ENCODE measurements at places on chromosomes 6 and 20.

- DNase-seq: no peak
Measured at GRCh38 chr20:1856424-1856823, 38.8 kb upstream of the SIRPA start.

DNA sequence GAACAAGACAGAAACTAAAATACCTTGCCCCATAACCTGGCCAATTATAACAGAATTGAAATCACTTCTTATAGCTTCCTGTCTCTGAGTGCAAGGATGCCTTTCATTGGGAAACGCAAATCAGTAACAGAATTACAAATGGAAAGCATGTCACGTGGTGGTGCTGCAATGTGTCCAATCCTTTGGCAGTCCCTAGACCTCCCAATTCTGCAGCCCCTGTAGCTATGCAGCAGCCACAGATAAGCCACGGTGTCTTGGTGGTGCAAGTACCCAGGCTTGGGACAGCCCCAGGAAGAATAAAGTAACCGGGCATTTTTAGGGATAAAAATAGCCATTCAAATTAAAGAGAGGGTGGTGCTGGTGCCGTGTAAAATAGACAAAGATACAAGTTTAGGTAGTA, 134.6 kb upstream of the CCN2 start:
- DNase-seq: no peak

DNA sequence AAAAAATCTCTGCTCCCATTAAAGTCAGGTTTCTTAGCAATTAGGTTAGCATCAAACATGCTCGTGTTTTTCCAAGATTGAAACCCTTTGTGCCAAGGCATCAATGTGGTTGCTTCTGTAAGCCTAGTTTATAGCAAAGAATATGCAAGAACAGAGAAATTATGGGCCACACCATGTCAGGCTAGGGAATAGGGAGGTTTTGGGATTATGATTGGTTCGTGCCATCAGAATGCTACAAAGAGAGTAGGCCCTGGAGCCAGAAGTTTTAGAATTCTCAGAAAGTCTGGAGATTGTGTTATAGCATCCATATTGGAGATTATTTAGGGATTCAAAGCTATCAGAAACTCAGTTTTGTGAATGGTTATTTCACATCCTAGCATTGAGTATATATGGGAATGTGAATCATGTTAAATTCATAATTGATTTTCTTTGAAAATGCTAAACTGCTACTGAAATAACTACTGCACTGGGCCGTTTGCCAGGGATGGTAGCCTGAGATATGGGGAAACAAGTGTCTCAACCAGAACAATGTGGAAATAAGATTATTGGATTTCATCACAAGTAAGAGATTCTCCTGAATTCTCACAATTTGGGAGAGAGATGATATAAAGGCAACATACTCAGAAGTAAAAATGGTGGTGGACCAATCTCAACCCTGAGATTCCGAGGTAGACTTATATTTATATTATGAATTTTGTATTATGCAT, 45.3 kb downstream of the ZNF292 start:
- no peak for DNase-seq

- no peak for DNase-seq
Measured at GRCh38 chr20:53071833-53072232, 99.7 kb downstream of the TSHZ2 start.

- no peak for DNase-seq
Measured at GRCh38 chr20:9573335-9574151, 59.2 kb downstream of the LAMP5 start.

- no peak for DNase-seq
Measured at GRCh38 chr6:56444855-56445254, 197.5 kb upstream of the COL21A1 start.

GRCh38 chr6:132713352-132714134, at the start of gene VNN1:
Gene VNN1, minus strand, starts transcription at chr6:132714055. Its CDS starts 20 bp downstream, at chr6:132714035.
- DNase-seq: no peak

DNA sequence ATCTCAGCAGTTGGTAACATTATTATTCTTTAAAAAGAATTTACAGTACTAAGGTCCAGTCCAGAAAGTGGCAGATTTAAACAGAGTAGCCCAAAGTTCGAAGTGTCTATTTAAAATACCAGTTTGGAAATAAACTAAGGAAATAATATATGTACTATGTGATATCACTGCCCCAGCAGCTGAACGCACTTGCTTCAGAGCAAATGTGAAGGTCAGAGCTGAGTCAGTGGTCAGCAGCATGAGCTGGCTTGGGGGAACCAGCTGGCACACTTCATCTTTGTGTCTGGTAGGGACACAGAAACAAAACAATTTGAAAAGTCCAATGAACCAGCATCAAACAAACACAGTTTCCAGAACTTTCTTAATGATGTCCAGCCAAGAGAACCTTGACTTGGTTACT, 15.4 kb downstream of the TMEM14B start:
- no peak for DNase-seq

DNA sequence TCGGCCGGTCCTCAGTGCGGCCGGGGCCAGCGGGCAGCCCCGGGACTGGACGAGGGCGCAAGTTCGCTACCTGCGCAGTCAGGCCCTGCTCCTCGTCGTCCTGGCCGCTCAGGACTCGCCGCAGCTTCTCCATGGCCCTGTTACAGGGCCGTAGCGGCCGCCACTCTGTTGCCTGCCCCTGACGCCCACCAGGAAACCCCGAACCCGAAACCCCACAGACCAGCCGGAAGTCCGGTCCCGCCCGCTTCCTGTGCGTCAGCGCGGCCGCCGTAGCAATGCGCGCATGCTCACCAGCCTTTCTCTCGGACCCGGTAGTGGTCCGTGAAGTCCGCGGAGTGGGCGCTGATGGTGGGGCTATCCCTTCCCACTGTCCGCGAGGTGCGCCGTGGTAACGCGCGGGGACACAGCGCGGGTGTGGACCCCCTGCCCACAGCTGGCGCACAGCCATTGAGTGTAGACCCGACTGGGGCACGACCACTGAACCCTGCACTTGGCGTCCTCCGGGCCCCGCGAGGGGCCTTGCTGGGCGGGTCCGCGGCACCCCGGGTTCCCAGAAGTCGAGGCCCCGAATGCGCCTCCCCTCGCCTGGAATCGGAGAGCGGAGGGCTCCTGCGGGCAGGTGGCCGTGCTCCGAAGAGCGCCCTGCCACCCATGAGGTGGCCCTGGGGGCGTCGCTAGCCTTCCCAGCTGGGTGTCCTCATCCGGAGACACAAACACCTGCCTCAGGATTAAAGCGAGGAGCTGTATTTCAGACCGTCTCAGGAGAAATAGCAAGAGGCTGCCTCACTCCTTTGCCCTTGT, at the start of gene SFT2D1:
Gene SFT2D1 (minus strand): TSS at position 197 of the 801 bp plus-strand sequence. CDS start 64 bp downstream, at position 133.
- peak; percentile 93 for DNase-seq

DNA sequence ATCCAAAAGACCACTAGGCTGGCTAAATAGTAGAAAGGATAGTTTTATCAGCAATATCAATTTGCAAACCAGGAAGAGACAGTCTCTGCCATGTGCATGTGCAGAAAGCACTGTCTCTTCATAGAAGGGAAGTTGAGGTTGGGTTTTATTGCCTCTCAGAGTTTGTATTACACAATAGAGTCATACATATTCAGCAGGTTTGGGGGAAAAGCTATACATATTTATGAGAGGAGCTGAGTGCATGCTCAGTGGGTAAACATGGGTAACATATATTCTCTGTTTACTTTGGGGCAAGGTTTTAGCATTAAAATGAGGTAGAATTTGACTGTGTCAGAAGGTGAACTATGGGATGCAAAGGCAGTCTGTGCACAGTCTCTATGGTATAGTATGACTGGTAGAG, 14.9 kb downstream of the TMEM170B start:
- no peak for DNase-seq

GRCh38 chr6:17318435-17319165, 37.4 kb downstream of the RBM24 start:
- DNase-seq: no peak

- DNase-seq: no peak
Measured at GRCh38 chr6:112603726-112604125, 256.6 kb downstream of the RFPL4B start.

DNA sequence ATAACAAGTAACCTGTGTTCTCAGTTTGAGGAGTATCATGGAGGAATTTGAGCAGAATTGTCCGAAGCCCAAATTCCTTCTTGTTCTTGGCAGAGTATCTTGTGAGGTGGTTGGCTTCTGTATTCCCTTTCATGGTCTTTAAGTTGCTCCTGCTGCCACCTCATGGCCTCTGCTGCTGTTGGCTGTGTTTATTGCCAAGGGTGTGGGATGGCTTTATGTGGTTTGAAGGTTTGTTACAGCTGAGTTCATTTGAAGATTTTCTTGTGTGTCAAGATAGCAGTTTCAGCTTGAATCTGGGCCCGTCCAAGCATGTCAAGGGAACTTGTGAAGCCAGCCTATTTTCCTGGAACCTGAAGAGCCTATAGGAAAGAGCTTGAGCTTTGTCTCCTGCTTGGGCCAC, 20.2 kb upstream of the TTK start:
- no peak for DNase-seq

GRCh38 chr6:14690120-14691056, 555.5 kb upstream of the JARID2 start:
- DNase-seq: no peak

DNA sequence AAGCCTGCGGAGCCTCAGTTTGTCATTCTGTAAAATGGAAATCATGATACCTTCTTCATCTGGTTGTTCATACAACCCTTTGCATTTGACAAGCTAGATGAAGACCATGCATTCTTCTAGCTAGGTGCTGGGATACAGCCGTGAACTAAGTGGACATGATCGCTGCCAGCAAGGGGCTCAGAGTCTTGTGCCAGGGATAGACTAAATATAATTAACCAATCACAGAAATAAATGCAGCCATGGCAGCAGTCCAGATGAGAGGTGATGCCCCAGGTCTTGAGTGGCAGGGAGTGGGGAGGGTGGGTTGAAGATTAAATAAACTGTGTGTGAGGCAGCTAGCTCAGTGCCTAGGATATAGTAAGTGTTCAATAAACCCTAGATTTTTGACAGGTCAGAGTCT, 19.3 kb downstream of the JPH2 start:
- no peak for DNase-seq

DNA sequence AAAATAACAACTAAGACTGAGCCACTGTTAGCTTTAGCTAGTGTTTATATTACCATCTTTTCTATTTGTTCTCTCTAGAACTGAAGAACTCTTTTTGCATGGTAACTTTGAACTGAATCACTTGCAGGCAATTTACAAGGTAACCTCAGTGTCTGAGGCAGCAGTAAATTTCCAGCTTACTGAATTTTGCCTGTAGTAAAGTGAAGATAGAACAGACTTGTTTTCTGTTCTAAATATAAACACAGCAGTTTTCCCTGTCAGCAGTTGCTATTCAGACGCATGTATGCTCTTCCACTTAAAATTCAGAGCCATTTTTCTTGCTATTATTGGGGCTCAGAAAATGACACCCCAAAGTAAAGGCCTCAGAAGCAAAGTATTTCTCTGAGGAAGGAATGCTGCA, 974.0 kb upstream of the GJE1 start:
- no peak for DNase-seq

DNA sequence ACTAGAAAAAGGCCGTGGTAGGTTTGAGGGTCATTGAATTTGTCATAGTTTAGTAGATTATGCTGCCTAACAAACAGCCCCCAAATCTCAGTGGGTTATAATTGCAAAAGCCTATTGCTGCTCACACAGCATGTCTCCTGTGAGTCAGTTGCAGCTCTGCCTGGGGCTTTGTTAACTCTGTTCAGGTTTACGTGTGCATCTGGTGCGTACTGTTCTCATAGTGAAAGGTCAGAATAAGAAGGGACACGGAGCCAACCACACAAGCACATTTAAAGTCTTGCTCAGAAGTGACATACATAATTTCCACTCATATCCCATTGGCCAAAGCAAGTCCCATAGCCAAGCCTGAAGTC, 48.1 kb upstream of the BMP2 start:
- DNase-seq: no peak

- no peak for DNase-seq
Measured at GRCh38 chr6:115901896-115902295, 158.8 kb downstream of the FRK start.

DNA sequence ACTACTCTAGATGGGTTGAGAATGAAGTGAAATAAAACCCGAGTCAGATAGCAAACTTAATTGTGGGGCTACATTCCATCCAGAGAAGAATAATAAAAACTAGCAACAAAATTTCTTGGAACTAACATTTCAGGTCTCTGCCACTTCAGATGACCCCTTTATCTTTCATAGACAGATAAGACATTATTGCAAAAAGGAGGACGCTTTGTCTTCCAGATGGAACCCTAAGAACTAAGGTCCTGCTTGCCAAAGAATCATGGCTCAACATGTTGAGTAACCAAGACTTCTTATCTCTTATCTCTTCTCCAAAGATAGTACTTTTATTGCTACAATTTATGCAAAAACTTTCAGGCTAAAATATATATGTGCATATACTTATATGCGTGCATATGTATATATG, 221.1 kb upstream of the PREP start:
- DNase-seq: no peak

- no peak for DNase-seq
Measured at GRCh38 chr6:127458817-127459216, 372 bp downstream of the KIAA0408 start.

All from D341Med (cell line).